ENCODE measurements at places on chromosomes 11 and 22. TPM values are rescaled to one million over a fixed set of nuclear protein-coding genes. Genes with fewer than 3 reads are reported as not detected.

DNA sequence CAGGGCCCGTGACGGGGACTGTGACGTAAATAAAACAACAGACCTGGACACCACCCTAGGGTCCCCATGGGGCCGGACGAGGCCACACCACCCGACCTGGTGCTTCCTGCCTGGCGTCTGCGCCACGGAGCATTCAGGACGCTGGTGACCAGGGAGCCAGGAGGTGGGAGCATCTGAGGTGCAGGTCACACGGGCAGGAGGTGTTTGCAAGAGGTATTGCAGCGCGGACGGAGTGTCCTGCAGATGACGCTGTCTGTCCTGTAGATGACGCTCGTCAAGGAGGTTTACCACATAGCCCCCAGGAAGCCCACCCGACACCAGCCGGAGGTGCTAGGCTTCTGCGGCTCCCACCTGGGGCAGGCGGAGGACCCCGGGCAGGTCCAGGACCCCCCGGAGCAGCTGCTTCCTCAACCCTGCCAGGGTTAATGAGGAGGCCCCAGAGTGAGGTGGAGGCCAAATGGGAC is 986 bp upstream of the MUC5B start:
- peaks cover 75% of the 10 kb centered on the region for H3K27me3 ChIP-seq
- no peaks in the 10 kb centered on the region for H3K36me3 ChIP-seq
- peak; percentile 56 for DNase-seq
- H3K27ac ChIP-seq, result no peak overlapping the region

DNA sequence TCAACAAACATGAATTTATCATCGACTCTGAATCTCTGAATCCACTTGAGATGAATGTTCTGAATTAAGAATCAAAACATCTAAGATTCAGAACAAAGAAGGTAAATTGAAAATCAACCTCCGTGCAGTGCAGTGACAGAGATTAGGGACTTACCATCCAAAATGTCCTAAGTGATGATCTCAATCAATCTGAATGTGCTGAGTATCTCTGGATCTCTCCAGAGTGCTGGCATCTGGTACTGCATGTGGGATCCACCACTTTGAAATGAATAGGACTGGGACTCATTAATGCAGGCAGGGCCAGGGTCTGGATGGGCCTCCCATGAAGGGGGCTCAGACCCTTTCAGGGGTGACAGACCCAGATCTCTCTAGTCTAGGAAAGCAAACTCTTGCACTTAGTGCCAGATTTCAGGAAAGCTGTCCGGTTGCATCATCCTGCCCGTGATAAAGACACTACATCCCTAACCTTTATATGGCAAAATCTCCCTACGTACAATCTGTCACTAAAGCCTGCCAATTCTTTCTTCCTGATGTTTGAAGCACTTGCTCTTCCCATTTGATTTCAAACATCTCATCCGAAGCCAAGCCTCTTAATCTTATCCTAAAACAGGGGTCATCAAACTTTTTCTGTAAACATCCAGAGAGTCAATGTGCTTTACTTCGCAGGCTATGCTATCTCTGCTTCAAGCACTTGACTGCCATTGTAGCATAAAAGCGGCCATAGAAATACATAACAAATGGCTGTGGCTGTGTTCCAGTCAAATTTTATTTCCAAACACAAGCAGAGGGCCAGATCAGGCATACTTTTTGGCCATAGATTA is 263.3 kb downstream of the LARGE1 start:
- H3K36me3 ChIP-seq, result no peaks in the 10 kb centered on the region
- peak overlapping the region; percentile 54 for H3K27ac ChIP-seq
- DNase-seq, result no peak
- no peak overlapping the region for H3K4me3 ChIP-seq

DNA sequence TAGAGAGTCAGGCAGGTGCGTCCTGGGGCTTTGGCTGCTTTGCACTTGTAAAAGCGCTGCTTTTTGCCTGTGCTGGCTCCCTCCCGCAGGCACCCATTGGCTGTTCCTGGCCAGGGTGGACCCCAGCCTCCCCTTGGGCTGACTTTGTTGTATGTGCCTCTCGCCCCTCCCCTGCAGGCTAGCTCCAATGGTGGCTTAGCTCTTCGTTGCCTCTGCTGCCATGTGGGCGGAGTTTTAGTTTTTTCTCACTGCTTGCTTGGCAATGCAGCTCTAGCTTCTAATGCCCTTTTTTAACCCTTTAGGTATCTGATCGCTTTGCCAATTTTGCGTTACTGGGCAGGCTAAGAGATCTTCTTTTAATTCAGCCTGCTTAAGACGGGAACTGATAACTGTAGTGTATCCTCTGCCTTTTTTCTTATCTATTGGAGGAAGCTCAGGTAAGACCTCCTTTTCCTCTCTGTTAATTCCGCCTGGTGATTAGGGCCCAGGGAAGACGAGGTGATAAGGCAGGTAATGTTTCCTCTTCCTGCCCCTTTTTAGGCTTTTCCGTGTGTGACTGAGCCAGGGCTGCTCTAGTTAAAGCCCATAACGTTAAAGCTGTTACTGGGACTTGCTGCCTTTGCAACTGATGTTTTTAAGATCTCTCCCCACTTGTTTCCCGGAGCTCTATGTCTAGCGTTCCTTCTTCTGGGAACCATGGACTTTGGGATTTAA is 11.7 kb upstream of the GLYATL1 start:
- no peak for DNase-seq
- no peaks in the 10 kb centered on the region for H3K36me3 ChIP-seq
- H3K27ac ChIP-seq, result no peak overlapping the region
- no peak overlapping the region for H3K4me3 ChIP-seq

DNA sequence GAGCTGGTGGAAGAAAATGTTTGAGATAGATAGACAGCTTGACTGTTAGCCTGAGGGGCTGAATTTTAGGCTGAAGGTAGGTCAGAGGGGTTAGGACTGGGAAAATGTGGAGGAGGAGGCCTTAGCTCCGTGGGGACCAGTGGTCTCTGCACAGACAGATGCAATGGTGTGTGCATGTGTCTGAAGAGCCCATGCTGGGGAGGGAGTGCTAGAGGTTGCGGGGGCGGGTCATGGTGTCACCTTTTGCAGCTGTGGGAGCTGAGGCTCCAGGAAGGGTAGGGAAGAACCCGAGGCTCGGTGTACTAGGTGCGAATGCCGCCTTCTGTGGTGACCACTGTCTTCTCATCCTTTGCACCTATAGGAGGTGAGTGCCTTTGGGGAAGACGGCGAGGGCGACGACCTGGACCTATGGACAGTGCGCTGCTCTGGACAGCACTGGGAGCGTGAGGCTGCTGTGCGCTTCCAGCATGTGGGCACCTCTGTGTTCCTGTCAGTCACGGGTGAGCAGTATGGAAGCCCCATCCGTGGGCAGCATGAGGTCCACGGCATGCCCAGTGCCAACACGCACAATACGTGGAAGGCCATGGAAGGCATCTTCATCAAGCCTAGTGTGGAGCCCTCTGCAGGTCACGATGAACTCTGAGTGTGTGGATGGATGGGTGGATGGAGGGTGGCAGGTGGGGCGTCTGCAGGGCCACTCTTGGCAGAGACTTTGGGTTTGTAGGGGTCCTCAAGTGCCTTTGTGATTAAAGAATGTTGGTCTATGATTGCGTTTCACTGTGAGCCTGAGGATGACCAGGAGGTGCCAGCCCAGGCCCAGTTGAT is 1.6 kb downstream of the SDF2L1 start:
- no peak overlapping the region for H3K4me3 ChIP-seq
- H3K36me3 ChIP-seq, result no peaks in the 10 kb centered on the region
- no peaks in the 10 kb centered on the region for H3K27me3 ChIP-seq
- no peak overlapping the region for H3K27ac ChIP-seq
- DNase-seq, result no peak

DNA sequence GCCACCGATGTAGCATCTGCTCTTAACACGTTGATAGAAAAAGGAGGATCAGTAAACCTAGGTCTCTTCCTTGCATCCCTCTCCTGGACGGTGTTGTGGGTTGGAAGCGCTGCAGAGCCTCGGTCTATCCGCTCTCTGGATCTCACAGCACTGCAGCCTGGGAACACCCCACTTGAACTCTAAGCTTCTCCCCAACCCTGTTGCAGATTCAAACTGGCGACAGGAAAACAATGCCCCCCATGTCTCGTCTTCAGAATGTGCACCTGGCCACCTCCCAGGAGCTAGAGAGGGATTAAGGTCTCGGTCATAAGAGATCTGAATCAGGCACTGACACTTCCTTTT is 454 bp downstream of the TMEM218 start:
- H3K4me3 ChIP-seq, result peak overlapping the region; percentile 71
- H3K36me3 ChIP-seq, result no peaks in the 10 kb centered on the region
- H3K4me1 ChIP-seq, result no peaks in the 10 kb centered on the region
- no peaks in the 10 kb centered on the region for H3K27me3 ChIP-seq
- peak overlapping the region; percentile 85 for H3K27ac ChIP-seq
- DNase-seq, result no peak

DNA sequence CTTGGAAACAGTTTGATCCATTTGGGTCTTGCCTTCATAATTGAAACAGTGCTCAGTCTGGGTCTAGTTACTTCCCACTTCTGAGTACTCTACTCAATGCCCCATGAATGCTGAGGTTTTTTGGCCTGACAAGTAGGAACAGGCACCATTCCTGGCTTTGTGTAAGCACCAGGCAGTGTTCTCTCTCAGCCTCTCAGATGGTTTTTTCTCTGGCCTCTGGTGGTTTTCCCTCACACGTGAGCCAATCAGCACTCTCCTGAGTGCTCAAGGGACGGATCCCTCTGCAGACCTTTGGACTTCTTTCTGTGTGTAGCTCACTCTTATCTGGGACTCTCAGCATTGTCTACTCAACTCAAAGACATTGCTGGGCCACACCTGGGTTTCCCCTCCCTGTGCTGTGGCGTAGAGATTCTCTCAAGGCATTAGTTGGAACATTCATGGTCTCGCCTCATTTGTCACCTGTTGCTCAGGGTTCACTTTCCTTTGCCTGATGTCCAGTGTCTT is 21.3 kb downstream of the SIK2 start:
- peaks cover 15% of the 10 kb centered on the region for H3K36me3 ChIP-seq
- no peak for DNase-seq
- no peak overlapping the region for H3K4me3 ChIP-seq
- H3K27ac ChIP-seq, result no peak overlapping the region
- peaks cover 13% of the 10 kb centered on the region for H3K4me1 ChIP-seq

DNA sequence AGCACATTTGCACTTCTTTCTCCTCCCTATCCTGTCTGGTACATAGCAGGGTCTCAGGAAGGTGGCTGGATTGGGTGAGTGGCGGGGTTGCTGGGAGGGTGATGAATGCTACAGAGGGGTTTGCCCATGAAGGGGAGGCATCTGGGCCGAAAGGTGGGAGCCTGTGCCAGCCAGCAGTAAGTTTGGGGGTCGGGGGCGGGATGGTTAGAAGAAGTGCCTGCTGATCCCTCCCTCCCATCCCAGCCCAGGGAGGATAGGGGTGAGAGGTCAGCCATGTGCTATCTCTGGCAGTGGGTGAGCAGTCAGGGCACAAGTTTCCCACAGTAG is 2.8 kb downstream of the CD82 start:
- DNase-seq, result peak; percentile 56
- no peak overlapping the region for H3K4me3 ChIP-seq
- peak overlapping the region; percentile 61 for H3K27ac ChIP-seq
- no peaks in the 10 kb centered on the region for H3K27me3 ChIP-seq

DNA sequence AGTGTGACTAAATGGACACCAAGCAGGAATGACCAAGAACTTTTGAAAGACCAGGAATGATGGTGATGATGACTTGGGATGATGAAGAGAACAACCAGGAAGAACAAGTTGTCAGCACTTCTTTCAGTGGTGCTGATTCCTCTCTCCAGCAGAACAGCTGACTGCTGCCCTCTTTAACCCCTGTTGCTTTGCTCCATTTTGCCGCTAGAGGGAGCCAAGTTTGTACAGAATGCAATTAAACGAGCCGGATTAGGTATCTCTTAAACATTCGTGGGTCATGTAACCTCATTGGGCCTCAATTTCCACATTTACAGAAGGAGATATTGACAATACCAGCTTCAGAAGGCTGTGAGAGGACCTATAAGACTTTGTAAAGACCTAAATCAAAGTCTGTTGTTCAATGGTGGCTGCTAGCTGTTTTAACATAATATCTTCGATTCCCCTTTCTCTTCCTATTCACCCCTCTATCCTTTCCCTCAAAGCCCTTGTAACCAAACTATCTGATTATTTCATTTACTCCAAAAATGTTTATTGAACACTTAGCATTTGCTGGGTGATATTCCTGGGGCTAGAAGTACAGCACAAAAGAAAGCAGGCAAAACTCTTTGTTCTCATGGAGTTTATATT is 1.9 kb downstream of the OR4S1 start:
- no peak overlapping the region for H3K4me3 ChIP-seq
- no peaks in the 10 kb centered on the region for H3K4me1 ChIP-seq
- no peak for DNase-seq
- H3K36me3 ChIP-seq, result no peaks in the 10 kb centered on the region
- no peak overlapping the region for H3K27ac ChIP-seq

- no peaks in the 10 kb centered on the region for H3K4me1 ChIP-seq
- H3K27me3 ChIP-seq, result no peaks in the 10 kb centered on the region
- DNase-seq, result no peak
- H3K27ac ChIP-seq, result no peak overlapping the region
- no peak overlapping the region for H3K4me3 ChIP-seq
These were observed 1047.1 kb upstream of the CCDC90B start for GRCh38 chr11:84333221-84333620.

DNA sequence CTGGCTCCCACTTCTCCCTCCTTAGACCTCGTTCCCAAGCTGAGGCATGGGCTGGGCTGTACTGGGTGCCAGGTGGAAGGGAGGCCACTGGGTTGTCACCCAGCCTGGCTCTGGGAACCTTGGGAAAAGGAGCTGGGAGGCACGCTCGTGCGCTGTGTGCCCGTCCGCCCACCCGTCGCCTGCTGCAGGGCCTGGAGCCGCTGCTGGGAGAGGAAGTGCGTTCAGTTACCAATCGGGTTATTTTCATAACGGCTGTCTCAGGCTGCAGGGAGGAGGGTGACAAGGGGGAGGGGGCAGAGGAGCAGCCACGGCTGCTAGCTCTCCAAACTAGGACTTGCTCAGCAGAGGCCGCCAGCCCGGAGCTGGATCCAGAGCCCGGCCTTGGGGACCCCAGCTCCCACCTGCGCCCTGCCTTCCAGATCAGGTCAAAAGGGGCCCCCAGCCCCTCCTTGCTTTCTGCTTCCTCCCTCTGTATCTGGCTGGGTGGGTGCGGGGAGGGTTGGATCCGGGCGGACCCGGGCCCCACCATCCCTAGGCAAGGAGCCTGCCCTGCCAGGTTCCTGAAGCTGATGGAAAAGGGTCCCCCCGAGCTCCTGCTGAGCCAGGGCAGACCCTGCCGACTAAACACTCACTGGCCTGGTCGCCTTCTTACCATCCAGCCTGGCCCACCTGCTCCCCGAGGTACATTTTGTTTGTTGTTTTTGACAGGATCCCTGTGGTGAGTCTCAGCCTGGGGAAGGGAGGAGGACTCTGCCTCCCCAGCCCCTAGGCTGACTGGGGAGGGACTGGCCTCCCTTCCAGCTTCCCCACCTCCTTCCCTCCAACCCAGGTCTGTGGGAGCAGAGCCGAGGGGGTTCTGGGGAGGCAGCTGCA is 14.3 kb downstream of the DGKZ start:
- H3K4me3 ChIP-seq, result peak overlapping the region; percentile 42
- peak overlapping the region; percentile 79 for H3K27ac ChIP-seq
- no peaks in the 10 kb centered on the region for H3K36me3 ChIP-seq
- H3K27me3 ChIP-seq, result no peaks in the 10 kb centered on the region

- H3K4me3 ChIP-seq, result no peak overlapping the region
- peaks cover 25% of the 10 kb centered on the region for H3K4me1 ChIP-seq
- H3K27ac ChIP-seq, result peak overlapping the region; percentile 72
- DNase-seq, result no peak
These were observed 76.0 kb downstream of the BCR start for GRCh38 chr22:23256171-23256932.

The KIAA1671 gene
- 8.0 TPM for total RNA-seq

The OR4A16 gene
- not detected for total RNA-seq

The OR4D5 gene
- total RNA-seq, result not detected

The TNNT3 gene
- total RNA-seq, result 4.3 TPM

The OR51I1 gene
- 2.2 TPM for total RNA-seq

The SYT9 gene
- 0.28 TPM for total RNA-seq

The FAM111B gene
- total RNA-seq, result not detected

The C11orf86 gene
- total RNA-seq, result not detected

The LIMK2 gene
- total RNA-seq, result 11.8 TPM

The OR51E2 gene
- 11.6 TPM for total RNA-seq

Measured in sigmoid colon (tissue), 7 donors.